Non-pigmented ciliary epithelial cell (primary cell): ENCODE measurements at places on chromosomes 2 and 18.

DNA sequence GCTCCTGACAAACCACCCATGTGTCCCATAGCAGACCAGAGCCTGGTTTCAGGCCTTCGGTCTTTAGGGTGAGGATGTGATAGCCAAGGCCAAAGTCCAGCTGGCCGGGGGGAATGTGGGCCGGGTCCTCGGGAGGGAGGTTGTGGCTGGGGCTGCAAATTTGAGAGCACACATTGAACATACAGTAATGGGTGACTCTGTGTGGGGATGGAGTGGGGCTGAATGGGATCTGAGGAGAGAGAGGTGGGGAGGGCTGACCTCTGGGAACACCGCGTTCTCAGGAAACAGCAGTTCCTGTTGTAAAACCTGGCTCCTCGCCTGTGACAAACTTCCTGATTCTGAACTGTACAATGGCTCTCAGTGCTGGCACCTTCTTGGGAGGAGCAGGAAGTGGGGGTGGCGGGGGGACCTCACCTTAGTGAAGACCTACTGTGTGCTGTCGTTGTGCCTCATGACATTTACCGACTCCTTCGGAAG is 48.8 kb downstream of the MCFD2 start:
- no peak for DNase-seq

GRCh38 chr2:113117541-113118262 is 9.7 kb upstream of the IL1RN start:
- DNase-seq: peak; percentile 58

DNA sequence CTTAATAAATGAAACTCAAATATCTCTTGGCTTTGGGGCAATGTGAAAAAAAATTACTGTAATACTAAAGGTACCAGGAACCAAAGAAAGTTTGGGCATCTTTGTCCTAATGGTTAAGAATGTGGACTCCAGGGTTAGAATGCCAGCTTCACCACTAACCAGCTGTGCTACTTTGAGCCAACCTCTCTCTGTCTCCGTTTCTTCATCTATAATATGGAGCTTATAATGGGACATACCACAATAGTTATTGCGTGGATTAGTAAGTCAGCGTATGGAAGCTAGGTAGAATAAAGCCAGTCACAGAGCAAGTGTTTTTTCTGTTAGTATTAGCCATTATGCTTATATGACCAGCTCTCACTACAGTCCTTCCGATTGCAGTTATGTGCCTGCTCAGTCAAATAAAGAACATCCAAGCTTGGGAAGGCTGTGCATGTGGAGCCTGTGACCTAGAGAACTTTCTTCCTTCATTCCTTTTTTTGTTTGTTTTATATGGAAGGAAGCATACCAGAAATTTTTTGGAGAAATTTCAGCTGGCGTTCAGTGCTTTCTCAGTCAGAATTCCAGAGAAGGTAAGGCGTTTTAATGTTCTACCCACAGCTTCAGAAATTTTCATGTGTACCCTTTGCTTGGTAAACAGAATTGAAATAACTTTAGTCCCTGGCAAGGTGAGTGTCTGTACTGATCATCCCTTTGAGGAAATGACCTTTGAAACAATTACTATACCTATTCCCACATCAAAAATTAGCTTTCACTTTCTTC is 114.0 kb upstream of the RND3 start:
- no peak for DNase-seq

- no peak for DNase-seq
These were observed 68.6 kb upstream of the PXDN start for GRCh38 chr2:1812926-1813325.

DNA sequence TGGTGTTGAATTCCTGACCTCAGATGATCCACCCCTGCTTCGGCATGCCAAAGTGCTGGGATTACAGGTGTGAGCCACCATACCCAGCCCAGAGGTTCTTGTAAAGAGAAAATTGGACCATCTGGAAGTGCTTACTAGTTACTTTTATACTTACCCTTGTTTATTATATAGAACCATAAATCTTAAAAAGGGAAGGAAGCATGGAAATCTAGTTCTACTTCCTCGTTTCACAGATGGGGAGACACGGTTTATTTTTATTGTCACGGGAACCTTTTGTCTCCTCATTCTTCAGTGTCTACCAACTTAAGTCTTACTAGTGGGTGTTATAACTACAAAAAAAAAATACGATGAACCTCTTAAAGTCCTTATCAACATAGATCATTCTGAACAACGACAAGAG is 45.8 kb upstream of the PDK1 start:
- DNase-seq: no peak

- no peak for DNase-seq
These were observed 184.2 kb upstream of the ACAA2 start for GRCh38 chr18:49997558-49997957.

DNA sequence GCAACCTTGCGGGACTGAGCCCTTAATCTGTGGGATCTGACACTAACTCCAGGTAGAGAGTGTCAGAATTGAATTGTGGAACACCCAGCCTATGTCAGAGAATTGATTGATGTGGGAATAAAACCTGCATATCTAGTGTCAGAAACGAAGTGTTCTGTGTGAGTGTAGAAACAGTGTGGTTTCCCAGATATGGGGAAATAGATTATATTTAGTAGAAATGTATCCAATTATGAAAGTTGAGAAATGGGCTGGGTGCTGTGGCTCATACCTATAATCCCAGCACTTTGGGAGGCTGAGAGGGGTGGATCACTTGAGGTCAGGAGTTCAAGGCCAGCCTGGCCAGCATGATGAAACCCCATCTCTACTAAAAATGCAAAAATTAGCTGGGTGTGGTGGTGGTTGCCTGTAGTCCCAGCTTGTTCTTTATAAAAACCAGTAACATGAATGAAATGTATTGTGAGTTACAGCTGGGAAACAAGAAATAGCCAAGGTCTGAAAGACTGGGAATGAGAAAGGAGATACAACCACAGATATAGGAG is 4.3 kb upstream of the TP53I3 start:
- no peak for DNase-seq

- no peak for DNase-seq
These were observed 75.7 kb downstream of the RBM43 start for GRCh38 chr2:151186011-151186410.

DNA sequence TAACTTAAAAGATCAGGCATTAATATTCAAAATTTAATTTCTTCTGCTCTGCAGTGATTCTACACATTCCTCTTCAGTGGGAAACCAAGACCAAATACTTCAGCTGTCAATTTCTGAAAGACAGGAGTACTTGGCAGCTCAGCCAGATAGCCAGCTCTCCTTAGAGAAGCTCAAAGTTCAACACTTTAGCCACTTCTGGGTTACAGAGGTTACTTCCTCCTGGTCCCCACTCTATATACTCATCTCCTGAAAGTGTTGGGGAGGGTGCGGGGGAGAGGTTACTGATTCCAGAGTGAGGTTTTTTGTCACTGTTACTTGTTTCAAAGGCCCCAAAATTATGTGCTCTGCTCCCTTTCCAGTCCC is 4.1 kb downstream of the CYTIP start:
- no peak for DNase-seq

DNA sequence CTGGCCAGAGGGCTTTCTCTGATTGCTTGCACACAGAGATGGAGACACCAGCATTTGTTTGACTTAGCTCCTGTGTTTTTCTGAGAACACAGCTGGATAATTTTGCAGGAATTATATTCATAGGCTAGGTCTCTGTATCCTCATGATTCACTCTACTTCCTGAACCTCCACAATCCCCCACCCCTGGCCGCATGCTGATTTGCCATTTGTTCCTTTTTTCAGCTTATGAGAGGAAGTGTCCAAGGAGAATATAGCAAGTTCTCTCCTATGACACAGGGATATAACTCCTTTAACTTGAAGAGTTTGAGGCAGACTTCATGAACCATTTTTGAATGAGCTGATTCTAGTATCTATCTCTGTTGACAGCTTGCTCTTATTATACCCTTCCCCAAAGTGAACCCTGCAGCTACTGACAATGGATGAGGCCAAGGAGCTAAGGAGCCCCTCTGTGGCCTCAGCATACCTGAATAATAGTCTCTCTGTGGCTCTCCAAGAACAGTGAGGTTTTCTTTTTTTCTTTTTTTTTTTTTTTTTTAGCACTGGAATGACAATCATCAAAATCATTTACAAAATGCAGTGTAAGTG is 15.4 kb downstream of the CAVIN2 start:
- DNase-seq: no peak

DNA sequence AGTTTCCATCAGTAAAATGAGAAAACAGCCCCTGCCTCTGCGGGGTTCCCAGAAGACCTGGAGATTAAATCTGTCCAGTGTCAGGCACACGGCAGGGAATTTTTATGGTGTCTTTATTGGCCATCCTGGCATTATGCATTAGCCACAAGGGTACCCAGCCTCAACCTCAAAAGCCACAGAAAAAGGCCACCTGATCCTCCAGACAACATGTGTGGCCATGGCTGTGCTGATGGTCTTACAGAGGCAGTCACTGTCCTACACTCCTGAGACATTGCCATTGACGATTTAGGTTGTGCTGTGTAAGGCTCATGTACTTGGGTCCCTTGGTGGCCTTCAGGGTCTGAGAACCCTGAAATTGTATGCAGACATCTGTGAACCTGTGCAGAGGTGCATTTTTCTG is 115.6 kb downstream of the SMAD7 start:
- DNase-seq: no peak

- DNase-seq: no peak
These were observed 151.0 kb upstream of the BCL2L11 start for GRCh38 chr2:110969696-110970095.

GRCh38 chr18:37254236-37254754 is 311.3 kb downstream of the CELF4 start:
- DNase-seq: no peak

DNA sequence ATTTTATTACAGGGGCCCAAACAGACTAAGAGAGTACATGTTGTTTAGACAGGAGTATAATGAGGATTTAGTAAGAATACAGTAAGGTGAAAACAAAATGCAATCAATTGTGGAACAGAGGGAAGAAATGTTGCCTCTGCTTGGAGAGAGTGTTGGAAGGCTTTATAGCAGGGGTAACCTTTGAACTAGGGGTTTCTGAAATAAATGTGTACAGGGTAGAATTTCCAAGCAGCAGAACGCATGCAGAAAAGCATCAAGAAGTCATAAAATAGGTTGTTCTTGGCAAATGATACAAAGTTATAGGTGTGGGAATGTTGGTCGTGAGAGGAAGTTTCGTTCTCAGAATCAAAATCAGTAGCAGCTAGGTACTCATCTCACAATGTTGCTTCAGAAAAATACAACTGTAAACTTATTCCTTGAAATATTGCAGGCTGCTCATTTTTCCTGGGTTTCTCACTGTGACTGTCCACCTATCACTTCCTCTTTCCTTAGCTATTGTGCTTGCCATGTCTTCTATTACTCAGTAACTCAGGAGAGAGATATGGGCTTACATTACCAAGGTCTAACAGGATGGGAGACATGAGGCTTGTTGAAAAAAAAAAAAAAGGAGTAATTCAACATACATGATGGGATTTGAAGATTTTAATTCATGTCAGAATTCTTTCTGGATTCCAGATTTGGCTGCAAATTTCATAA is 17.1 kb upstream of the HNMT start:
- DNase-seq: no peak

GRCh38 chr18:61085036-61085435 is 248.2 kb upstream of the CDH20 start:
- no peak for DNase-seq

GRCh38 chr2:235527806-235528469 is 34.1 kb downstream of the AGAP1 start:
- no peak for DNase-seq

DNA sequence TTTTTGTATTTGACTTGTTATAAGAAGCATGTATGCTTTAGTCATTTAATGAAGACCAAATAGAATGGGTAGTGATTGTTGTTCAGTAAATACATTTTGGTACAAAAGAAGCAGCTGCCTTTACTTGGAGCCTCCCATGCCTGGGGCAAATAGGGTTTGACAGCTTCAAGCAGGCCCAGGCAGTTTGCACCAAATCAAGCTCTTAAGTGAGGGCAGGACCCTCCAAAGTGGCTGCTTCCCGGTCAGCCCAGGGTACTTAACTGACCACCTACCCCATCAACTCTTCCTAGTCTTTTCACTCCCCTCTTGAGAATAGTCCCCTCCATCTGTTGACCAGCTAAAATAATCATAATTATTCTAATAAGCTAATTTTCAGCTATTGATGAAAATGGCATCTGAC is 5.2 kb downstream of the MAPRE3 start:
- DNase-seq: no peak

- DNase-seq: no peak
These were observed 180.9 kb downstream of the TRABD2A start for GRCh38 chr2:84700006-84700405.

- no peak for DNase-seq
These were observed 702.9 kb downstream of the ERBB4 start for GRCh38 chr2:211835695-211836094.

- no peak for DNase-seq
These were observed 175.4 kb downstream of the NRP2 start for GRCh38 chr2:205857520-205858237.

GRCh38 chr2:102391565-102391964 is 31.4 kb upstream of the IL18RAP start:
- no peak for DNase-seq

GRCh38 chr2:102044967-102045489 is 53.3 kb downstream of the IL1R2 start:
- no peak for DNase-seq
